ENCODE measurements at places on chromosomes 13 and 19. TPM values are rescaled to one million over a fixed set of nuclear protein-coding genes. Genes with fewer than 3 reads are reported as not detected.
A peak's percentile ranks its signal among the peaks of the same experiment; 100 is the strongest.

The AKAP8 gene
- 12.4 TPM for total RNA-seq

The CD22 gene
- 4.1 TPM for total RNA-seq

The PRKACA gene
- 51.9 TPM for total RNA-seq

The SYCN gene
- total RNA-seq = not detected

The KLK11 gene
- 0.25 TPM for total RNA-seq

DNA sequence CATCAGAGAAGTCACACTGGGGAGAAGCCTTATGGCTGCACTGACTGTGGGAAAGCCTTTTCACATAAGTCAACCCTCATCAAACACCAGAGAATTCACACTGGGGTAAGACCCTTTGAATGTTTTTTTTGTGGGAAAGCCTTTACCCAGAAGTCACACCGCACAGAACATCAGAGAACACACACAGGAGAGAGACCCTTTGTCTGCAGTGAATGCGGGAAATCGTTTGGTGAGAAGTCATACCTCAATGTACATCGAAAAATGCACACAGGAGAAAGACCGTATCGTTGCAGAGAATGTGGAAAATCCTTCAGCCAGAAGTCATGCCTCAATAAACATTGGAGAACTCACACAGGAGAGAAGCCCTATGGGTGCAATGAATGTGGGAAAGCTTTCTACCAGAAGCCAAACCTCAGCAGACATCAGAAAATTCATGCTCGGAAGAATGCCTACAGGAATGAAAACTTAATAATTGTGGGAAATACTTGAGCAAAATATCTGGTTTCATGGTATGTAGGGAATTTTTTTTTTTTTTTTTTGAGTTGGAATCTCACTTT lies 30.7 kb downstream of the ZNF793 start:
- no peak for DNase-seq

- DNase-seq = no peak
Measured at GRCh38 chr19:4571305-4571917, 11.9 kb upstream of the SEMA6B start.

DNA sequence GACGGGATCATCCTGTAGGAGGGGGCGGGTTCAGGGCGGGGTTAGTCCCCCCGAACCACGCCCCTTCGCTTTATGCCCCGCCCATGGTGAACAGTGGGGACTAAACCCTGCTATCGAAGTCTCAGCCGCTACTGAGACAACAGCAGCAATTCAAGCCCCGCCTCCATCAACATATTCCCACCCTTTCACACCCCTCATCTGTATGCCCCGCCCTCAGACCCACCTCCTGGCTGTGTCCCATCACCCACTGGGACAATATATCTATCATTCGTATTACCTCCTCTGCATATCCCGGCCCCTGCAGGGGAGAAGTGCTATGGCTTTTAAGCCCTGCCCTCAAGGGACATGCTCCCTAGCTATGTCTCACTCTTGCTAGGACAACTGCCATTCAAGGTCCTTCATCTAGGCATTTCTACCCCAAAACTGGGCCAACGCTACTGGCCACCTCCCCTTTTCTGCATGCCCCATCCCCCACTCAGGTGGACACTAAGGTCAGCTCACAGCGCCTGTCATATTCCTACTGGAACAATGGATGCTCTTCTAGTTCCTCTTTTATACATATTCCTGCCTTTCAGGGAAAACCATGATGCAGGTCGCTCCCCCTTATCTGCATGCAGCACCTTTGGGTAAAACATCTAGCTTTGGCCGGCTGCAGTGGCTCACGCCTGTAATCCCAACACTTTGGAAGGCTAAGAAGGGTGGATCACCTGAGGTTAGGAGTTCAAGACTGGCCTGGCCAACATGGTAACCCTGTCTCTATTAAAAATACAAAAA lies 11.9 kb downstream of the LRFN1 start:
- DNase-seq = peak; percentile 73

- DNase-seq = no peak
Measured at GRCh38 chr13:112573710-112574109, 14.2 kb downstream of the TUBGCP3 start.

- DNase-seq = no peak
Measured at GRCh38 chr19:58568453-58569130, 4.5 kb downstream of the MZF1 start.

- DNase-seq = no peak
Measured at GRCh38 chr13:33728271-33729037, 89.5 kb upstream of the RFC3 start.

DNA sequence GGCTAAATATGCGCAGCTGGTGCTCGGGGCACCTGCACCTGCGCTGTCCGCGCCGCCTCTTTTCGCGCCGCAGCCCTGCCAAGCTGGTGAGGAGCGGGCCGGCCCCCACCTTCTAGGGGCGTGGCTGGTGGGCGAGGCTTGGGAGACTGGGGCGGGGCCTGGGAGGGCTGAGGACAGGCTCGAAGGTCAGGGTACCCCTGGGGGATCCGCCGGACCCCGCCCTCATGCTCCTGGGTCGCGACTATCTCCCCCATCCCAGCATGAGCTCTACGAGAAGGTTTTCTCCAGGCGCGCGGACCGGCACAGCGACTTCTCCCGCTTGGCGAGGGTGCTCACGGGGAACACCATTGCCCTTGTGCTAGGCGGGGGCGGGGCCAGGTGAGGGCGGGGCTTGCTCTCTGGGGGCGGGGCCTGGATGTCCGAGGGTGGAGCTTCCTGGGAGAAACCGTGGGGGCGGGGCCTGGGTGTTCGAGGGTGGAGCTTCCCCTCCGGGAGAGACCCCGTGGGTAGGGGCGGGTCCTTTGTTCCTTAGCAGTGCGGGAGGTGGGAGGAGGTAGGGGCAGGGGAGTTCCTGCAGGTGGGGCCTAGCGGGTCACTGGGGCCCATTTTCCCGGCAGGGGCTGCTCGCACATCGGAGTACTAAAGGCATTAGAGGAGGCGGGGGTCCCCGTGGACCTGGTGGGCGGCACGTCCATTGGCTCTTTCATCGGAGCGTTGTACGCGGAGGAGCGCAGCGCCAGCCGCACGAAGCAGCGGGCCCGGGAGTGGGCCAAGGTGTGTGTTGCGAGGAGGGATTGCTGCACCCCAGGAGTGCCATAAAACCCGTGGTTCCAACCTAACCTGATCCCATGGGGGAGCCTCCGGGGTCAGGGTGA lies 19.7 kb downstream of the PNPLA6 start:
- DNase-seq = peak; percentile 50

DNA sequence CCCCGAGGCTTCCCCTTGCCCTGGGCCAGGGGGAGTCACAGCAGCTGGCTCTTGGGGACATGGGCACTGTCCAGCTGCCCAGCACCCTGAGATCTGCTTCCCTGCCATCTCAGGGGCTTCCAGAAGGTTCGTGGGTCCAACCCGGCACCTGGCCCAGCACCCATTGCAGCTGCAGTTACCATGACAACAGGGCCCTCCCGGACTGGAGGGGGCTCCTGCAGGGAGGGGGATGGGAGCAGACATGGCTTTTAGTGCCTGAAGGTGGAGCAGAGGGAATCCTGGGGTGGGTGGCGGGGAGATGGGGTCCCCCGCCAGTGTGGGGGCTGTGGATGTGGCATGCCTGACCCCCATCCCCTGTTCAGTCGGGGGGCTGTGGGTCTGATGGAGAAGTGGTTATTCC lies 14.7 kb downstream of the PIN1 start:
- no peak for DNase-seq

Measured in liver (tissue), 10 donors.